ENCODE measurements at places on chromosomes 1 and 21. TPM values are rescaled to one million over a fixed set of nuclear protein-coding genes. Genes with fewer than 3 reads are reported as not detected.

DNA sequence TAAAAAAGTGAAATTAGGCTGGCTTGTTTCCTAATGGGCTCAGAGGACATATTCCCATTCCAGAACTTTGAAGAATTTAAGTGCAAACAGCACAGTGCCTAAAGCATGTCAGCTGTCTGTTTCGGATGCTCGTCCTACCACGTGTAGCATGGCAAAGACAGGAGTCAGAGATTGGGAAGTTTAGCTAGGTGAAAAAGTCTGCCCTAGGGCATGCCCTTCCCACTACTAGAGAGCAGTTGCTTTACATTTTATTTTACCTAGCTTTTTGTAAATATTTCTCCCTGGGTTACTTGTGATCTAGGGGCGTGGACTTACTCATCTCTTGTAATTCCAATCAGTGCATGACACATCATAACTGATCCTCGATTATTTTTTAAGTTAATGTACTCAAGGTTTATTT is 111.1 kb downstream of the LMO4 start:
- DNase-seq: no peak

Gene SELL
- total RNA-seq: not detected

DNA sequence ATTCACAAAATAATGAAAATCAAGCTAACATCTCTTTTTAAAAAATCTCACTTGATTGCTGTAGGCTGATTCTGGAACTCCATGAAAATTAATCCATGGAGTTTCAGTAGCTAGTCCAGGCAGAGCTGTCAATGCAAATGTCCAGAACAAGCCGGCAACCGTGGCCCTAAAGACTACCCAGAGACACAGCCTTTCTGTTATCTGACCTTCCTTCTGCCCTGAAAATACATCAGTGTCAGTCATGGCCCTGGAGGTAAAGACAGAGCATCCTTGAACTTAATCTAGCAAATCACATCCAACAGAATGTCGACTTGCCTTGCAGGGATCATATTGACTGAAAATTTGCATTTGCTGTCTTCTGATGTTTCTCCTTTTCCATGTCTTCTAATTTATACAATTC is 887.4 kb upstream of the B3GALT2 start:
- DNase-seq: no peak

DNA sequence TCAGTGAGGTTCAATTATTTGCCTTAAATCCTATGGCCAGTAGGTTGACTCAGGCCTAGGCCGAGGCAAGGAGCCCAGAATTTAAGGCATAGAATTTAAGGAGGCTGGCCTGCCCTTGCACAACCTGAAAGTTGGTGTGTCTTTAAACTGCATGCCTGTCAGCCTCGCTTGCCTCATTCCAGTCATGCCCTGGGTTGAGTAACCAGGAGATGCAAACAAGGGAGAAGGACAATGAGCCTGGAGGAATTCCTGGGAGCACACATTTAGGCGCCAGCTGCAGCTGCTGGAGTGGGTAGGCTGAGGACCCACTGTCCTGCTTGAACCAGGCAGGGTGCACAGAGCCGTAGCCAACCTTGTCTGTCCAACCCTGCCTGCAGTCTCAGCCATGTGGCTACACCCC is 11.7 kb downstream of the CD2 start:
- DNase-seq: no peak

Gene TMEM167B
- total RNA-seq: 30.1 TPM

- DNase-seq: peak; percentile 91
These were observed 8.7 kb upstream of the COL6A1 start for GRCh38 chr21:45972716-45973474.

DNA sequence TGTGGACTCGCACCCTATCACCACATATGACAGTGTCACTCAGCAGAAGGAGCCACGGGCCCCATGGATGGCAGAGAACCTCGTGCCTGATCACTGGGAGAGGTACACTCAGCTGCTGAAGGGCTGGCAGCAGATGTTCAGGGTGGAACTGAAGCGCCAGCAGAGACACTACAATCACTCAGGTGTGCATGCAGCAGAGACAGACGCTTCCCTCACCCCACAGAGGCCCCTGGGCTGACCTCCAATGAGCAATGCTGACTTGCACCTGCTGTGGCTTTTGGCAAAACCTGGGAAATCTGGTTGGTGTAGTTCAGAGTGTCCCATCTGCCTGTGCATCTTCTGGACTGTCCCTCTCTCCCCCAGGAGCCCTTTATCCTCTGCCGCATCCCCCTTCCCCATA is 51.9 kb downstream of the KIAA1614 start:
- no peak for DNase-seq

DNA sequence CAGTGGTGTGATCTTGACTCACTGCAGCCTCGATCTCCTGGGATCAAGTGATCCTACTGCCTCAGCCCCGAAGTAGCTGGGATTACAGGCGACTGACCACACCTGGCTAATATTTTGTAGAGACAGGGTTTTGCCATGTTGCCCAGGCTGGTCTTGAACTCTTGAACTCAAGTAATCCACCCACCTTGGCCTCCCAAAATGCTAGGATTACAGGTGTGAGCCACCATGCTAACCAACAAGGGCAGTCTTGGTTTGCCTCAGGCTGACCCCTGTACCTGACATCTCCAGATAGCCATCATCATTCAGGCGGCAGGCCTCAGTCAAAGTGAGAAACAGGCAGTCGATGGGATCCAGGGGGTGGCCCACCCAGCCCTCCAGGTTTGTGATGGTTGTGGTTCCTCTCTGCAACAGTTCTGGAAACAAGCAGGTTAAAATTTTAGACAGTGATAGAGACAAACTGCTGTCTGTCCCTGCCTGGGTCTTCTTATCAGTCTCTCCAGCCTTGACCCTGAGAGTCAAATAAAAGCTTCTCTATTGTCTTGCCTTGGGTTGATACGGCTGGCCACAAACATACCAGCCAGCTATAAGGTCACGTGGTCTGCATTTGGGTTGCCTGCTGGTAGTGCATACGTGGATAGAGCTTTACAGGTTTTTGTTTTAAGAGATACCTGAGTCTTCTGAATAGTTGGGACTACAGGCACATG is 26.8 kb downstream of the UROD start:
- no peak for DNase-seq

DNA sequence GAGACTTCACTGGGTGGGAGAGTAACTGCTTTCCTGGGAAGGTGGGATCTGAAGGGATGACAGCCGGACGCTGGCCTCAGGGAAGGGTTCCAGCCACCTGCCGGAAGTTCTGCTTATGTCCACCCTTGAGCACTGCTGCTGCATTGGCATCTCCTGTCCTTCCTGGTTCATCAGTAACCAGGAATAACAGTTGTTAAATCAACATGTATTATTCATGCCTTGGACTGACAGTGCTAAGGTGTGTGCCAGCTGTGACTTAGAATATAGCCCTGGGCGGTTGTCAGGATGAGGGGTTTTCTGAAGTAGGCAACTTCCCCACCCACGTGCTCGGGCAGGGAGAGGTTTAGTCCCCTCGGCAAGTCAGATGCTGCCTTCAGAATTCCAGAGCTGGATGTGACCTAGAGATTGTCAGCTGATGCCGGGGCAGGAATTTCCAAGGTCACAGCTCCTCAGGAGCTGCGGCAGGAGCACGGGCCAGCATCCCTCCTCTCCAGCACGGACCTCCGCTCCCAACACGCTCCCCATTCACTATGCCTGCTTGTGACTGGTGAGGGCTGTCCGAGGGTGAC is 17.9 kb downstream of the CLDN14 start:
- DNase-seq: no peak

Gene MMP23B
- total RNA-seq: 3.1 TPM

Gene FAM78B
- total RNA-seq: 1.9 TPM

GRCh38 chr1:163038928-163039706 is 30.0 kb upstream of the RGS4 start:
- DNase-seq: no peak

DNA sequence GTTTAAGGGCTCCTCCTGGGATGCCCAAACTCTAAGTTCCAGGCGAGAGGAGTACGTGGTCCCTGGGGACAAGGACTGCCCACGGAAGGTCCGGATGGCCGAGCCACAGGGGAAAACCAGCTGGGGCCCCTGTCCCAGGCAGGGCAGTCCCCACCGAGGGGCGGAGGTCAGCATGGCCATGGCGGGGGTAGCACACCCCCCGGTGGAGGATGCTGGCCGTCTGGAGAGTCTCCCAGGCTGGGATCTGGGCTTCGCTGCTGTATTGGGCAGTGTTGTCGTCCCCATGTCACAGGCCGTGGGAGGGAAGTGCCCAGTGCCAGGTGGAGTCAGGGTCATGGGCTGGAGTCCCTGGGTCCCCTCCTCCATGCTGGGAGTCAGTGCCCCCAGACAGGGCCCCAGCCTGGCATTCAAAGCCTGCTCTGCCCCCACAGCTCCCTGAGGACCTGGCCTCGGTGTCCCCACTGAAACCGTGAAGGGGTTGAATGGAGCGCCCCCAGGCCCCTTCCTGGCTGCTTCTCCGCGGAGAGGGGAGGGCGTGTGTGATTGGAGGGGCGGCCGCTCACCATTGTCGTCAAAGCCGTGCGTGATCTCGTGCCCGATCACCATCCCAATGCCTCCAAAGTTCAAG is 6.8 kb downstream of the PRXL2B start:
- peak; percentile 77 for DNase-seq

DNA sequence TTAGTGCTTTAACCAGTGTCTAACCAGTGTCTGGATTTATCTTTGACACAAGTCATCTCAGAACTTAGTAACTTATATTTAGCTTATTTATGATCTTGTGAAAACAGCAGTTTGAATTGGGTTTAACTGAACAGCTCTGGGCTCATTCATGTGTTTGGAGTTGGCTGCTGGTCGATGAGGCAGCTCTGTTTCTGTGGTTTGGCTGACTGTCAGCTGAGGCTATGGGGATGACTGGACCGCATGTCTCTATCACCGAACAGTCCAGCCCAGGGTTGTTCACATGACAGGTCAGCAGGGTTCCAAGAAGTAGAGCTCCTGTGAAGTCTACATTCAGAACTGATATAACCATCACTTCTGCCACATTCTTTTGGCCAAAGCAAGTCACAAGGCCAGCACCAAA is 29.1 kb upstream of the C21orf91 start:
- no peak for DNase-seq

Gene SIK1
- 108 TPM for total RNA-seq

DNA sequence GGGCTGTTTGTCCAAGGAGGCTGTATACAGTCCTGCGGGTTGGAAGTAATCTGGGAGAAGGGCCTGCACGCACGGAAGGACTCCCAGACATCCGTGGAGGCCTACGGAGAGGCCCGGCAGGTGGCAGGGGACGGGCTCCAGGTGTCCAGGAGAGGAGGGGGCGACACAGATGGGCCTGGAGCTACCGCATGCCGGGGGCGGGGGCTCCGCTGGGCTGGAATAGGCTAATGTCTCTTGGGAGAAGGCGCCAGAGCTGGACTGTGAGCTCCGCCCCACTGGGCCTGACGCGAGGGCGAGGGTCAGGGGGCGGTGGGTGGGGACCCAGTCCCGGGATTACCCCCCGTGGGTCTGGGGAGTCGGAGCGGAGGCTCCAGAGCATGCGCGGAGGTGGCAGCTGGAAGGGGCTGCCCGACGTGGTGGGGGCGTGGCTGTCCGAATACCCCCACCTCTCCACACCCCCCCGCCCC is 659 bp downstream of the AGO1 start:
- DNase-seq: no peak

Gene HLCS
- total RNA-seq: 16.1 TPM

DNA sequence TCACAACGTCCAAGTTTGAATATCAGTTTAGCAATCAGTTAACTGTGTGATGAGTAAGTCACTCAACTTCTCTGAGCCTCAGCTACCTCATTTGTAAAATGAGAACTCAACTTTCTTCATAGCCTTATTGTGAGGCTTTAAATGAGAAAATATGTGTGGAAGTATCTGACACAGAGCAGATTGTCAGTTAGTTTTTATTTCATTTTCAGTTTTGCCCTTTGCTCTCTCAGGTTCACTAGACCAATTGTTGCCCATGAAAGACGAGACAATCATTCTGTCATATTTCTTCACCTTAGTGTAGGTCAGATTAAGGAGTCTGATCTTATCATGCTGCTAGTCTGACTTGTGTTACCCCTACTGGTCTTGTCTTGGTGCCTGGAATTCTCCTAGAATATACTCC is 232.8 kb upstream of the PTBP2 start:
- no peak for DNase-seq

- DNase-seq: no peak
These were observed 13.4 kb upstream of the ALX3 start for GRCh38 chr1:110083866-110084226.

DNA sequence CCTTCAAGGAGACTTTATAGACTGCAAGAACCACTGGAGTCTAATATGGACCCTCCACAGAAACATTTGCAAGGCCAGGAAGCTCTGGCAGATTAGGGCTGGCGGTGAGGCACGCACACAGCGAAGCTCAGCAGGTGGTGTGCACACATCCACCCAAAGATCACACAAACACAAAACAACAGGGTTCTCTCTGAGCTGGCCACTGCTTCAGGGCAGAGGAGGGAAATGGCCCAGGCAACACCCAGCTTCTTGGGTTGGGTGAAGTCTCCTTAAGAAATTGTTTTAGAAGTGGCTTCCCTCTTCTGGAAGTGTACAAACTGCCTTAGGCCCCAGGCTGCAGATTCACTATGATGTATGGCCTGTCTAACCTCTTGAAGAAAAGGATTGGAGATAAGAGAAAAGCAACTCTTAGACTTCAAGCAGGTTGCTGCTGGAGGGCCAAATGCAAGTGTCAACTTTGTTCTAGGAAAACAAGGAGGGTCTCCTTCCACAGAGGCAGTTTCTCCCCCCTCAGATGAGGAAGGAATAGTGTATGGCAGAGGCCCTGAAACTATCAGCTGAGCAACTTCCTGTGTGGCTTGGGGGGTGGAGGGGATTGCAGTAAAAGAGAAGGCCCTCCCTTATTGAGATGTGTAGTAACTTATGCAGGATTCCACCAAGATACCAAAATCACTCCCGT is 2.0 kb downstream of the RCSD1 start:
- DNase-seq: no peak

Gene LORICRIN
- 247 TPM for total RNA-seq

DNA sequence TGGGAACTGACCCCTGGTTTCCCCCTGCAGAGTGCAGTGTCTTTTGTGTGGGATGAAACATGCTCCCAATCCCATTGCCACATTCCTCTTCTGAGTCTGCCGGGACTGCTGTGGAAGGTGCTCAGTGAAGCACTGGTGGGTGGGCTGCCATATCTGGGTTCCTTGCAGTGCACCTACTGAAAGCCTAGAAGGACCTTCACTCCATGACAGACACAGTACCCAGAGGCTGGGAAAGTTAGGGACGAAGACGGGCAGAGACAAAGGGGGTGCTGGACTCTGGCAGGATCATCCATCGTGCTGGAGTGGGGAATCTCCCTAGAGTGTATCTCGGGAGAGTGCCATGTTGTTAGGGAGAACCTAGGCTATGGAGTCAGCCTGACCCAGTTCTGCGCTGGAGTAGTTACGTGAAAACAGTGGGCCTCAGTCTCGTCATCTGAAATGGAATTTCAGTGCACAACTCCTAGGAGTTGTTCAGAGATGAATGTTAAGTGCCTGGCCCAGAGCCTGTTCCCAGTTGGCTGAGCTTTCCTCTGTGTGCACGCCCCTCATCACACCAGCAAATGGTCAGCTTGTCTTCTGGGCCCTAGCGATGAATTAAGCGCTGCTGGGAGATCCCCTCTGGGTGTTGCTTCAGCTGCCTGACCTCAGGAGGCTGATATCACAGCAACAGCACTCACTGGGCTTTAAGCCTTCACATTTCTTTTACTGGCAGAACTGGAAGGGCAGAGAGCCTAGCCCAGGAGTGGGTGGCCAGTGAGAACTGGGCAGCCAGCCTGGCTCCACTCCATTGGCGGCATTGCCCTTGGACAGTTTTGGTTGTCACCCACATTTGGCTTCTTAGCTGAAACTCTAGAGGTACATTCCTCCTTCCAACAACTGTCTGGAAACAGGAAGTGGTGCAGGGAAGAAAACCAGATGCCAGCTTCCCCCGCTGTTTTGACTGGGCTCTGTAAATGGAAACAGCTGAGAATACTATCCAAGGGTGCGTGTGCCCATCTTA is 479.8 kb upstream of the VAMP3 start:
- no peak for DNase-seq

All from suprapubic skin (tissue), 4 donors.